ENCODE measurements at places on chromosomes 4 and X.

DNA sequence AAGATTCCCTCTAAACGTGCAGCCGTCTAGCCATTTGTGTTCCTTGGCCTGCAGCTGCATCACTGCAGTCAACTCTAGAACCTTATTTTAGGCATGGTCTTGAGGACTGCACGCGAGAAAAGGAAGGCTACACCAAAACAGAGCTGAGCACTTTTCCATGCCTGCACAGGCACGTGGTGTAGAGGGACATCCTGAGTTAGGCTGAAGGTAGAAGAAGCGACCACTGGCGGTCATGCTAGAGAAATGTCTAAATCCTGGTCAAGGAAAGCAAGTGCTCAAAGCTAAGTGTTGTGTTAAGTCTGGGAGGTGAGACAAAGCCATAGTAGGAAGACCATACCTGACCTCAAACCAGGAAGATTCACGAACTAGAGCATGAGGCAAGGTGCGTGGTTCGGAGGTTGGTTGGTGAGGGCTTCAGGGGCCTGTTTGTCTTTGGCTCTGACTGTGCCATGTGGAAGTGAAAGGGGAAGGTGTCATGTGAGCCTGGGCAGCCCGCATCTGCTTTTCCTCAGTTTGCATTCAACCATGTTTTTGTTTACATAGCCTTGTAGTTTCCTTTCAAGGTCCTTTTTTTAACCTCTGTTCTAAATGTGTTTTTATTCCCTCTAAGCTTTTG, 203.8 kb downstream of the AASDH start:
- no peak for DNase-seq

DNA sequence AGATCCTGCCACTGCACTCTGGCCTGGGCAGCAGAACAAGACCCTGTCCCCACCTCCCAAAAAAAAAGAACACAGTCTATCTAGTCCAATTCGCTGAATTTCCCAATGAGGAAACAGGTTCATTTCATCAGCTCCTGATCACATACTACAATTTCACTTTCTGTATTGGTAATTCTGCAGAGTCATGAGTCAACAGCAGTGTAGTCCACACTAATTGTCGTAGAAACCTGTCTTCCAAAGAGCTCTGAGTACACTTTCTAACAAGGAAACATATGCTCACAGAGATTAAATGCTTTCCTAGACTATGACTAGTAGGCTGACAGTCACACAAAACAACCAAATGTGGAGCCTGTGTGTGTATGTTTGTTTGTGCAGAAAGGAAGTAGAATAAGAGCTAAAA, 91.9 kb downstream of the GPC4 start:
- no peak for DNase-seq

DNA sequence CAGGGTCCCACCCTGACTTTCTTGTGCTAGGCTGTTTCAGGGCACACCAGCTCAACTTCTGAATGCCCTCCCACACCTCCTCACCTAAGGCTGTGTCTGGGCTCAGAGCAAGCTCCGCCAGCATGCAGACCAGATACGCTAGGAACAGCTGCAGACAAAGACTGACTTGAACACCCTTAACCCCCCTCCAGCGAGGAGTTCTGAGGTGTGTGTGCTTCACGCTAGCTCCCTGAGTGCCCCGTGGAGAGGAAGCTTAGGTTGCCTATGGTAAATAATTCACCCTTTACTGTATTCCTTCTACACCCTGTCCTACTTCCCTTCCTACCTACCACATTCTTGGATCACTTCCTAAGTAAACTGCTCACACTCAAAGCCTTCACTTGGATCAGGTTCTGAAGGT, 115.0 kb downstream of the VCX3B start:
- no peak for DNase-seq

DNA sequence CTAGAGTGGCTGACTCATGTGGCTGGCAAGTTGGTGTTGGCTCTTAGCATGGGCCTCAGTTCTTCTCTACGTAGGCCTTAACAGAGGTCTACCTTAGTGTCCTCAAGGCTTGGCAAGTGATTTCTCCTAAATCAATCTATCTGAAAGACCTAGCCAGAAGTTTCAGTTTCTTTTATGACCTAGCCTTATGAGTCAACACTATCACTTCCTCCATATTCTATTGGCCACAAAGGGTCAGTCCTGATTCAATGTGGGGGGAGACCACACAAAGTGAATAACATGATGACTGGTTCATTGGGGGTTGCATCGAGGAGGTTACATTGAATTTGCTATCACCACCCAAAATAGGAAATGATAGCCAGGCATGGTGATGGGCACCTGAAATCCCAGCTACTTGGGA, 5.8 kb upstream of the NRK start:
- DNase-seq, result no peak

DNA sequence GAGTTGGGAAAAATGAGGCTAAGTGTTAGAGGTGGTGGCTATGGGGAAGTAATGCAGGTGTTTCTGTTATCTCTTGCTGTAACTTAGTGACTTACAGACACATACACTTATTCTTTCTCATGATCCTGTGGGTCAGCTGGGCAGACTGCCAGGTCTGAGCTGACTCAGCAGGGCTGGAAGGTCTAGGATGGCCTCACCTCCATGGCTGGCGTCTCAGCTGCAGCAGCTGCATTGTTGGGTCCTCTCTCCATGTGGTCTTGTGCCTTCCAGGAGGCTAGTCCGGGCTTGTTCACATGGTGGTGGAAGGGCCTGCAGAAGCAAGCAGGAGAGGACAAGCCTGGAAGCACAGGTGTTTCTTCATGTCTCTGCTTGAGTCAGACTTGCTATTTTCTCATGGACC, 172.7 kb downstream of the NHS start:
- no peak for DNase-seq

- no peak for DNase-seq
These were observed 3.2 kb upstream of the NEK1 start for GRCh38 chr4:169615467-169616106.

- DNase-seq, result no peak
These were observed 7.3 kb downstream of the TAB3 start for GRCh38 chrX:30881797-30882196.

DNA sequence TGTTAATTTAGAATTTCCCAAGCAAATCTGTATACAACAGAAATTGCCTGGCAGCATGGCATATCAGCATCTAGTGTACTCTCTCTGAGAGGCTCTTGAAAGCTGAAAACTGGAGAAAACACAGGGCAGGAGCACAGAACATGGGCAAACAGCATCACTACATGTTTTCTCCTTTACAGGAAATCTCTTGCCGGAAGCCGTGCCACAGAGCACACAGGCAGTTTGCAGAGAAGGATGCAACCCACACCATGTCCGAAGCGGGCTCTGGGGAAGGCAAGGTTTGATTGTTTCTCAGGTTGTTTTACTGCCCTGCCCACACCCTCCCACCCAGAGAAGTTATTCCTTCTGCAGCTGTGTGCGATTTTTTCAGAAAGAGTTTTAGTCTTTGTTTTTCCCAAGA, 41.1 kb upstream of the FAM9C start:
- DNase-seq, result no peak

GRCh38 chrX:39764441-39764914, 333.3 kb downstream of the BCOR start:
- no peak for DNase-seq

GRCh38 chr4:161650812-161651211, 513.0 kb downstream of the FSTL5 start:
- no peak for DNase-seq

- DNase-seq, result no peak
These were observed 19.5 kb downstream of the MID1IP1 start for GRCh38 chrX:38820751-38821150.

- DNase-seq, result no peak
These were observed 280.3 kb upstream of the KLF3 start for GRCh38 chr4:38383646-38384121.

DNA sequence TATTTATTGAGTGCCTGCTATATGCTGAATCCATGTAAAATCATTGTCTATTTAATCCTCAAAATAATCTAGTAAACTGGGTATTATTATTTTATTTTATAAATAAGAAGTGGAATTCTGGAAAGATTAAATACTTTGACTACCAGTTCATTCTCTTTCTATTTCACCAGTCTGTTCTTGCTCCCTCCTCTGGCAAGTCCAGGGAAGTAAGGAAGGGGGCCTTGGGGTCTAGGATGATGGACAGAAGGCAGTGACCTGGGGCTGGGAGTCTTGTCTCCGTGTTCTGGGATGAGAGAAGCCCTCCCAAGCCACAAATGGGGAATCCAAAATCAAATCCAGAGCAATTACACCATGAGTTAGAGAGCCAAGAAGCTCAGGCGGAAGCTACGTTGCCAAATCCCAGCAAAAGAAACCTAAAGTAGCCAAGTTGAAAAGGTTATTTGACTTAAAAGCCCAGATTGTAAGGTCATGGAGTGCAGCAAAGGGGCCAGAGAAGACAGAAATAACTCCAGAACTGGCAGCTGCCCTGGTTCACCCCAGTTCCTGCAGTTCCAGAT, 28.3 kb upstream of the PARM1 start:
- DNase-seq, result no peak

DNA sequence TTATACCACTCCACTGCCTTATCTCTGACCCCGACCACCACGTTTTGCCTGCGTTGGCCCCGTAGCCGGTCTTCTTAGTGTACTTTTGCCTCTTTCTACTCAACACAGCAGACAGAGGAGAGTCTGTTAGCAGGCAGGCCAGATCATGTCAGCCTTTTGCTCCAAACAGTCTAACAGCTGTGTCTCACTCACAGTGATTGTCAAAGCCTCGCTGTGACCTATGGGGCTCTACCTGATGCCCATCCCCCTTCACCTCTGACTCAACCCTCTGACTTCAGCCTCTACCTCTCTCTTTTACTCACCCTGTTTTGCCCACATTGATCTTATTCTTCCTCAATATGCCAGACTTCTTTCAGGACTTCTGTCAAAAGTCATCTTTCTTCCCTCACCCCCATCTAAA, 127.1 kb downstream of the TRIML1 start:
- no peak for DNase-seq

- no peak for DNase-seq
These were observed 46.1 kb upstream of the BMPR1B start for GRCh38 chr4:94711635-94712034.

DNA sequence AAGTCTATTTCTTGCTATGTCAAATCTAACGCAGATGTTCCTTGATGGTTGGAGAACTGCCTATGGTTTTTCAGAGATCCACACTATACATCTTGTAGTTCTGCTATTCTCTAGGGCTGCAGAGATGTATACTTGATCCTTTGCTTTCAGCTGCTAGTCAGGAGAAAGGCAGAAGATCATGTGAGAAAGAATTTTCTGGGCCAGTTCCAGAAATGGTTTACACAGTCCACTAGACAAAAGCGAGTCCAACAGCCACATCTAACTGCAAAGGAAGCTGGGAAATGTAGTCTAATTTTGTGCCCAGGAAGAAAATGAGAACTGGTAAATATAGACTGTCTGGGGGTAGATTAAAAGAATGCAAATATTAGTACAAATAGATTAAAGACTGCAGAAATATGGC, 394.3 kb upstream of the SLIT2 start:
- no peak for DNase-seq

DNA sequence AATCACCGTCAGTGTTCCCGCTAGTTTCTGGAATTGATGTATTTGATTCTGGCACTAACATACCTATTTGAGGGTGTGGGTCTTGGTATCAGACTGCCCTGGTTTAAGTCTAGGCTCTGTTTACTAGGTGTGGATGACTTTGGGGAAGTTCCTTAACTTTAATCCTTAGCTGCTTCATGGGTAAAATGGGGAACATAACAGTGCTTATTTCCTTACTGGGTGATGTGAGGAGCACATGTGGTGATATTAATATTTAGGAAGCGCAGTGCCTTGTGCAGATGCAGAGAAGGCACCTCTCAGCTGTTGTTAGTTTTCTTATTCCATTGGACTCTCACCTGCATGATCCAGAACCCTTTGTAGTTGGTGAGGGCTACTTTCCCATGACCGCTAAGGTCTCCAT, 17.1 kb downstream of the RNF4 start:
- no peak for DNase-seq

All from stimulated activated CD4-positive, alpha-beta T cell treated with anti-CD3 and anti-CD28 coated beads, TNF-alpha, amount 100 ng/mL, for 48 hours (primary cell).